Activated CD4-positive, alpha-beta T cell treated with anti-CD3 and anti-CD28 coated beads, Interleukin-2, amount 10 ng/mL, durations not matched to agents 24 days and 14 days (primary cell): ENCODE measurements at places on chromosomes 11 and 22. TPM values are rescaled to one million over a fixed set of nuclear protein-coding genes. Genes with fewer than 3 reads are reported as not detected.

- DNase-seq = no peak
Observed at GRCh38 chr11:12066799-12067508, 43.4 kb upstream of the MICAL2 start.

GRCh38 chr11:36577373-36577772, 9.6 kb downstream of the RAG1 start:
- DNase-seq = no peak

DNA sequence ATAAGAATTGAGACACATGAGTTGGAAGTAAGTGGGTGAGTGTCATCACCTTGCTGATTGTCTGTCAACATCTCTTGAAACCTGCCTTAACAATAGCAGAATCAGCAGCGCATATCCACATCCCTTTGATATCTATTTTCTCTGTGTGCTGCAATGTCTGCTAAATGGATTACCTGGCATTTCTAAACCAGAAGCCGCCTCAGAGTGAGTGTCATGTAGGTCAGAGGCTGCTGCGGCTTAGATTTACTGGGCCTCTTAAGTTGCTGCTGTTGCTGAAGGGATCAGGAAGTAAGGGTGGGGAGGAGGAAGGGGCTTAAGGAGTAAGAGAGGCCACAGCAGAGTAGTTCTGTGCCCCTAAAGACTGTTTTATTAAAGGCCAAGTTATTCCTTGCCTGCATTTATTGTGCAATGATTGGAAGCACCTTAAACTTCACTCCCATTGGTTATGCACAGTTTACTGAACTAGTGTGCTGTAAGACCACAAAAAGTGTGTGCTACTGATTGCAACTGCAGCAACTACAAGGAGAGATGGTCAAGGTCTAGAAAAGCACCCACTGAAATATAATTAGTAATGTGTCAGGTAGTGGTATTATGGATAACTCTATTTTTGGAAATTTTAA, 29.8 kb upstream of the TMEM41B start:
- no peak for DNase-seq

- DNase-seq = no peak
Observed at GRCh38 chr11:106961518-106961917, 56.8 kb downstream of the GUCY1A2 start.

DNA sequence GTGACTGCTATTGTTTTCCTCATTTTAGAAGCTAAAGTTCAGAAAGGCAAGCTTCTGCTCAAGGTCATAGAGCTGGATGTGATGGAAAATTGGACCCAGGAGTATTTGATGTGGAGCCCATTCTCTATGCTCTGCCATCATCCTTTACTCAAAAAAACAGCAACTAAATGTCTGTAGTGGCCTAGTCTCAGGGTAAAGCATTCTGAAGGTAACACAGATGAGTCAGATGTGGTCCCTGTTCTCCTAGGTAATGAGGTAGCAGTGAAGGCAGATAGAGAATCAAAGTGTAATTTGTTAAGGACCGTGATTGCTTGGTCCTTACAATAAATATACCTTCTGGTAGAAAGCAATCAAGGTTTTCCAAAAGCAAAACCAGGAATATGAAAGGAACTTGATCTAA, 84.4 kb upstream of the SPON1 start:
- DNase-seq = no peak

GRCh38 chr11:118645066-118645715, 34.3 kb downstream of the TREH start:
- no peak for DNase-seq

- peak; percentile 85 for DNase-seq
Observed at GRCh38 chr11:63573881-63574855, 11.0 kb upstream of the PLAAT2 start.

GRCh38 chr11:86923999-86924766, 31.0 kb downstream of the FZD4 start:
- no peak for DNase-seq

DNA sequence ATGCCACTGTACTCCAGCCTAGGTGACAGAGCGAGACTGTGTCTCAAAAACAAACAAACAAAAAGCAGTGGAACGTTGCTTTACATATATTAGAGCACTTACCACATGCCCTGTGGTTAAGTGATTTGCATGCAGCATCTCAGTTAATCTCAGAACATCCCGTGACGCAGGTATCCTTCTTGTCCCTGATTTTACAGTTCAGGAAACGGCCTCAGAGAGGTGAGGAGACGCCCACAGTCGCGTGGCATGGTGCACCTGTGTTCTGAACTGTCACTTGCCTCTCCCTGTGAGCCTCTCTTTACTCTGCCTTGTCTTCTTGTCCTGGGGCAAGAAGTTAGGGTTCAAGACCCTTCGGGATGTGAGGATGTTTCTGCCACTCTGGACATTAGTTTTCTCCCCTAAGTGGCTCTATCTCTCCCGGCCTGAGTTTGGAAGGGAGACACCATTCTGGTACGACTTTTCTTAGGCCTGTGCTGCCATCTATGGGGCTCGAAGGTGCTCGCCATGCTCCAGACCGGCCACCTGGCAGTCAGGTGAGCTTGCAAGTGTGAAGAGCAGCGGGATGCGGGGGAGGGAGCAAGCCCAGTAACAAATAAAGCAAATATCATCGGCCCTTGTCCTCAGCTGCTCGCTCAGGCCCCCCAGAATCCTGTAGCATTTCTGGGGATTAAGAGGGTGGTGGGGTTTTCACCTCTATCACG, 25.6 kb downstream of the YWHAH start:
- DNase-seq = peak; percentile 83

DNA sequence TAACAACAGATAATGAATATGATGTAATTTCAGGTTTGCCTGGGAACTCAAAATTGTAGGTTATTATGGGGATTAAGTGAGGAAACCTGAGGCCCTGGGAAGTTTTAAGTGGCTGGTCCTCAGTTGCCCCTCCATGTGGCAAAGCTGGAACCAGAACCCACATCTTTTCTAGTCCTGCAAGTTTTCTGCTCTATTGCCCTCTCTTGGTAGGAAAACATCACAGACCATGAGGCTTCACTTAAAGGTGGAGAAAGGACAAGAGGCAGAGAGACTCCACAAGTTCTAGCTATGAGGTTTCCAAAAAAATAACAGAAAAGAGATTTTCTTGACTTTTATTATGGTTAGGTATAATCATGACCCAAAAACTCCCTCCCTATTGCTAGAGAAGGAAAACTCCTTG, 115.5 kb upstream of the DDI1 start:
- DNase-seq = no peak

GRCh38 chr11:72472765-72473164, 38.4 kb upstream of the CLPB start:
- no peak for DNase-seq

- DNase-seq = no peak
Observed at GRCh38 chr11:21625982-21626381, 566.9 kb upstream of the ANO5 start.

- DNase-seq = no peak
Observed at GRCh38 chr11:75267171-75267970, 26.8 kb downstream of the TPBGL start.

DNA sequence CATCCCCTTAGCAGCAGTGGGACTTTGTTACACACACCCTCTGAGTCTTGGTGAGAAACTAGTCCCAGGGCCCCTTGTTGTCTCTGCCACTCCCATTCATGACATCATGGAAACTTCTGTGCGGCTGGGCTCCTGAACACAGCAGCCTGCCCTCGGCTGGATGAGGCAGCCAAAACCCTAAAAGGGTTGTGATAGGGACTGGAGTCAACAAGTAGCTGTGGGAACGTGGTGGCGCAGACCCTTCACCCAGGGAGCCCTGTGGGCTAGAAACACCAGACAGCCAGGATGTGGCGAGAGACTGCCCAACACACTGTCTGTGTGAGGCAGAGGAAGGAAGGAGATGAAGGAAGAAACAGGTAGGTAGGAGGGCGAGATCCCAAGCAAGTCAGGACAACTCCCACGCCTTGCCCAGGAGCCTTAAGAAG, 3.9 kb downstream of the CD3D start:
- peak; percentile 97 for DNase-seq

- no peak for DNase-seq
Observed at GRCh38 chr11:80118073-80118472, 677.2 kb upstream of the TENM4 start.

DNA sequence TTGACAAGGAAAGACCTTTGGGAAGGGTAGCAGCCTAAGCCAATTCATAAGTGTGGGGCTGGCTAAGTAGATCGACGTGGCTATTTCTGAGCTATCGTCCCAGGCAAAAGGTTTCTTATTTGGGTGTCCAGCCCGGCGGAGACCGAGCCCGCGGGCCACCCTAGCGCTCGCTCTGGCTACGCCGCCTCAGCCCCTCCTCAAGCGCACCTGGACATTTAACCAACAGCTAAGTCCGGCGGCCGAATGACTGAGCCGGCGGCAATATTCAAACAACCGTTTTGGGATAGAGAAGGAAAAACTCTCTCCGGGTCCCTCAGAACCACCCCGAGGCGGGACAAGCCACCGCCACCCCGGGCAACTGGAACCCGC, 457 bp downstream of the RNF141 start:
- no peak for DNase-seq

- DNase-seq = no peak
Observed at GRCh38 chr22:17807578-17808410, 33.5 kb upstream of the BID start.

DNA sequence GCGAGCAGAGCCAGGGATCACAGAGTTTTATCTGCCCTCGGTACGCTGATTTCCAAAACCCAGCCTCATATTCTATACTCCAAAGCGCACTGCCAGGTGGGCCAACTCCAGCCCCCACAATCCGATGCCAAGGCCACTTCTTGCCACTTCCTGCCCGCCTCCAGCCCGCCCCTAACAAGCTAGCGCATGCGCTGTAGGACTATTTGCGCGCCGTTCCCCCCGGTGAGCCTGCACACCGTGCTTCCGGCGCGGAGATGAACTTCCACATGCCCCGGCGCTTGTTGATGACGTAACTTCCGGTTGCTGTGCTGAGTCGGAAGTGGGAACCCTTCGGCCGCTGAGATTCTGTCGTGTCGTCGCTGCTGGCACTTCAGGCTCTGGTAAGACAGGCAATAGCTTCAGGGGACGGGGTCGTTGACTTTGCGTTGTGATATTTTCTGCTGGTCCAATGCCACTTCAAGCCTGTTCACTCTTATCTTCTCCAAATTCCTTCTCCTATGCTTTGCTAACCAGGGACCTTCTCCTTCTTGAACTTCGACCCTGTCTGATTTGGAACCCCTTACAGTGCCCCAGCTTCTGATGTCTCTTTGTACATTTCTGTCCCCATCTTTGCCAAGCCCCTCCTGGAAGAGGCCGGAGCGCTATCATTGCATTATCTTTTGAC, at the start of gene UBE4A:
TSS of gene UBE4A (plus strand) at position 306 of the 664 bp plus-strand sequence. CDS start 5,481 bp downstream, outside the sequence.
- peak; percentile 99 for DNase-seq

DNA sequence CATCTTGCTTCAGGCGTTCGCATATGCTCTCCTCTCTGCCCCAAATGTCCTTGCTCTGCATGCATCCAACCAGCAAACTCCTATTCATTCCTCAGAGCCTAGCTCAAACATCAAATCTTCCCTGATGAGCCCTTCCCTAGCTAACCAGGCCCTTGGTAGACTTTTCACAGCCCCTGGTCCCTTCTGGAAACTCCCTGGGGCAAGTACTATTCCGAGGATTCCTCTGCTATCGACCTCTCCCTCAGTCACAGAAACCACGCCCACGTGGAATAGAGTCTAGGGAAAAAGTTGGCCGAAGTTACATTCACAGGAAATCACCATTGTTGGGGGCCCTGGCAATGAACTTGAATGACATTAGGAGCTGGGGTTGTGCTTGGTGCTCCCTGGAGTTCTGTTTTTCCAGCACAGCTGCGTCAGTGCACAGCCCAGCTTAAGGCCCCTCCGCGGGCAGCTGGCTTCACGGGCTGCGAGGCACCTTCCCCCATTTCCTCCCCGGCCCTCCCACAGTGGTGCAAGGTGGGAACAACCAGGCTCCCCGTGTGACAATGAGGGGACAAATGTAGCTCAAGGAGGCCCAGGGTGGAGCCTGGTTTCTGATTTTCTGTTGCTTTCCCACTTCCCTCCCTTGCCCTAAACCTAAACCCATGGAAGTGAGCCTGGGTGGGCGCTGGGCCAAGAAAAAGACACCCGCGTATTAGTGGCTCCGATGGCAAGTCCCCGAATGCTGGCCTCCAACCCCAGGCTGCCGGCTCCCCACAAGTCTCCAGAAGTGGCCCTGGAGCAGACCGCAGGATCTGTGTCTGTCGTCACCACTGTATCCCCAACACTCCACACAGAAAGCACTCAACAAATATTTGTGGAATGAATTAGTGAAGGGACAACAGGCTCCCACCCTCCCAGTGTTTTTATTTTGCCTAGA, 4.3 kb upstream of the ATP5MGL start:
- no peak for DNase-seq

- no peak for DNase-seq
Observed at GRCh38 chr11:11178671-11179638, 174.1 kb downstream of the CSNK2A3 start.

- DNase-seq = no peak
Observed at GRCh38 chr11:47172740-47173336, 3.8 kb downstream of the ARFGAP2 start.

GRCh38 chr11:3177931-3178330, 12.8 kb upstream of the OSBPL5 start:
- DNase-seq = no peak

DNA sequence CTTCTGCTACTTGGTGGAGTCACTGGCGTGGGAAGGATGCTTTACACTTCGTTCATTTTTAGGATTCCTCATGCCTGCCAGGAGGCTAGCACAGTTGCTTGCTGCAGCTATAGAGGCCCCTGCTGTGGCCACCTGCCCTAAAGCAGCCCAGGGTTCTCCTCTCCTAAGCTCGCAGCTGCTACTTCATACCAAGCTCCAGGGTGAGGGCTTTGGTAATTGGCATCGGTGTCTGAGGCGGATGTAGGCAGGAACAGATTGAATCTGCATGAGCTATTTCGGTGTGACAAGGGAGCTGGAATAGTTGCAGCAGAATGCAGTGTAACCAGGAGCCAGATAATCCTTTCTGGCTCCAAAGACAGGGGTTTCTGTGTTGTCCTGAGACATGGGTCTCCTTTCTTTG, 133.1 kb downstream of the MICAL2 start:
- DNase-seq = no peak

DNA sequence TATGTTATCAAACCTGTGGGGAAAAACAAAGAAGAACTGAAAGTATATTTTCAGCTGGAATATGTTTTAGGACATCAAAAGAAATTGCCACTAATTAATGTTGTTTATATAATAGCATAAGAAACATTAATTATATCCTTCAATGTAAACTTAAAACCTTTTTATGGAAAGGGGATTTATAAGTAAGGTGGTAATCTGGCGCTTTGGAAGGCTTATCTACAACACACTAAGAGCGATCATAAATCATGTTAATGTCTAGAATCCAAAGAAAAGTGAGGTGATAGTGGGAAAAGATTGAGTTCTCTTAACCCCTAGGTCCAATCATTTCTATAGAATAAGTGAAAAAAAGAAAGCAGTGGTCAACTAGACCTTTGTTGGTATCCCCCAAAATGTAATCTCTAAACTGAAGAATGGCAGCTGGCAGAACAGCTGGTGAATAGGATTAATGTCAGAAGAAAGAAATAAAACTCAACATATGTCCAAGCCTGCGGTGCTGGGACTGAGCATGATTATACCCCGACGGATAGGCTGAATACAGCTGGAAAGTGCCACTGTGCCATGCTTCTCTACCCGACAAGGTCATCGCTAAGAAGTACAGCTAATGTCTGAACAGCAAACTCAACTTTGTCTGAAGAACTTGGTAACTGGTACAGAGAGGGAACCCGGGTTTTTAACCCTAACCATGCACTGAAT, 64.0 kb downstream of the SOX6 start:
- no peak for DNase-seq

TKFC gene
- 81.7 and 84.7 TPM in 2 replicates for total RNA-seq

YAP1 gene
- total RNA-seq = not detected in 2 replicates

LRRC32 gene
- 6.6 and 8.6 TPM in 2 replicates for total RNA-seq

KCNK4 gene
- 0.23 and 0.24 TPM in 2 replicates for total RNA-seq

SPON1 gene
- total RNA-seq = 0.14 and 0.42 TPM in 2 replicates

STK33 gene
- total RNA-seq = 0.57 and 0.63 TPM in 2 replicates

ISX gene
- not detected in 2 replicates for total RNA-seq

ABTB2 gene
- 13.1 and 14.1 TPM in 2 replicates for total RNA-seq

CCDC15 gene
- 4.1 and 4.5 TPM in 2 replicates for total RNA-seq

PRDM11 gene
- total RNA-seq = 1.4 and 1.9 TPM in 2 replicates

KCNQ1 gene
- total RNA-seq = 6.4 TPM in 2 replicates

OR5P2 gene
- not detected in 2 replicates for total RNA-seq
